ENCODE measurements at places on chromosomes 2 and 18.

- no peak for DNase-seq
Measured at GRCh38 chr2:143819190-143819735, 690.0 kb downstream of the ARHGAP15 start.

DNA sequence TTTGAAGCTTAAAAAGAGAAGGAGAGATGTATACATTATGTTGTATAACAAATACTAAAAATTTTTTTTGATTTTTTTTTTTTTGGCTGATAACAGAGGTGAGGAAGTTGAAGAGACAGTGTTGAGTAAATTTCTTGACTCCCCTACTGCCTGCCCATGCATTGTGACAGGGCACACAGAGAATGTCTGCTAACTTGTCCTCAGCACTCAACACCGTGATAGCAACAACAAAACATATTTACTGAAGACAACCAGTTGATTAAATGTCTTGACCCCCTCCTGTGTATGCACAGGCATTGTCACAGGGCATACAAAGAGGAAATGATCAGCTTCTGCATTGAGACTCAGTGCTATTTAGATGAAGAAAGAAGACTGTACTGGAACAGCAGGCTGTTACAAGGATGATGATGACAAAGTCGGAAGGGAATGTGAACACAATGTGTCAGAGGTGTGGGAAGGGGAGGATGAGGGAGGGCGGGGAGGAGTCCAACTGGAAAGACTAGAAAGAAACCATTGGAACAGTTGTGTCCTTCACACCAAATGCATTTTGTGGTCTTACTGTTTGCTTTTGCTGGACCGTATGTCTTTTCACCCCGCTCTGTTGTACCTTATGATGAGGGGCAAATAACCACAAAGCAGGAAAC is 89.5 kb downstream of the CERS6 start:
- no peak for DNase-seq

GRCh38 chr2:121489284-121489683 is 41.4 kb upstream of the RNU4ATAC start:
- DNase-seq = no peak

DNA sequence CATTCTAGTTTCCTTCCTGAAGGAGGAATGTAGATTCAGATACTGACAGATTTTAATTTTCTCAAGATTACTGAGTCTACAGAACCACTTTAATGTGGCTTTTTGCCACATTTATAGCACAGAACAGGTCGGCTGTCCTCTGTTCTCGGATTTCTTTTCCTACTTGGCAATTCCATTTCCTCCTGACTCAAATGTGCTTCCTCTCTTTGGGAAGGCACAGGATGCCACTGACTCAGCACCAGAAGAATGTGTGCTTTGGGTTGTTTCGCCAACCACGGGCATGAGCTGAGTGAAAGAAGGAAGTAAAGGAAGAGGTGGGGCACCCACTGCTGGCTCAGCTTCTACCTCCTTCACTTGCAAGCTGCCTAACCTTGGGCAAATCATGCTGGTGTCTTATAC is 970.6 kb upstream of the ACVR2A start:
- no peak for DNase-seq

GRCh38 chr18:8813611-8814010 is 108.3 kb downstream of the MTCL1 start:
- DNase-seq = no peak

GRCh38 chr2:189013031-189013430 is 38.9 kb downstream of the COL3A1 start:
- no peak for DNase-seq

- DNase-seq = no peak
Measured at GRCh38 chr2:240373289-240373885, 62.1 kb upstream of the GPC1 start.

DNA sequence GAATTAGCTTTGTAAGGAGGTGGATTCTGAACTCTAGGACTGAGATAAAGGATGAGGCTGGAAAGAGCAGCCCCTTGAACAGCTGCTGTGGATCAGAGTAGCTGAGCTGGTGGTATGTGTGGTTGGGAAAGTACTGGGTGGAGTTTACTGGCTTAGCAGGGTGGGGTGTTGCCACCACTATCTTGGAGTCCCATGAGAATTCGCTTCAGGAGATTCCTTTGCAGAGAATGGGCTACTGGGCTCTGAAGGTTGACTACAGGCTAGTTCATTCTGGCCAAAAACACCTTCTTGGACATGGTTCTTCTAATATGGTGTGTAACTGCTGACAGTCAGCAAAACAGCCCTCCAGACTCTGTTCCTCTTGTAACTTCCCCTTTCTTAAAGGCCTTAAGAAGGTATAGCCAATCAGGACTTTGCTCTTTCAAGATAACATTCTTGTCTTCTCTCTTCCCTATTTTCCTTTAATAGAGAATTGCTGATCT is 52.7 kb downstream of the TET3 start:
- no peak for DNase-seq

DNA sequence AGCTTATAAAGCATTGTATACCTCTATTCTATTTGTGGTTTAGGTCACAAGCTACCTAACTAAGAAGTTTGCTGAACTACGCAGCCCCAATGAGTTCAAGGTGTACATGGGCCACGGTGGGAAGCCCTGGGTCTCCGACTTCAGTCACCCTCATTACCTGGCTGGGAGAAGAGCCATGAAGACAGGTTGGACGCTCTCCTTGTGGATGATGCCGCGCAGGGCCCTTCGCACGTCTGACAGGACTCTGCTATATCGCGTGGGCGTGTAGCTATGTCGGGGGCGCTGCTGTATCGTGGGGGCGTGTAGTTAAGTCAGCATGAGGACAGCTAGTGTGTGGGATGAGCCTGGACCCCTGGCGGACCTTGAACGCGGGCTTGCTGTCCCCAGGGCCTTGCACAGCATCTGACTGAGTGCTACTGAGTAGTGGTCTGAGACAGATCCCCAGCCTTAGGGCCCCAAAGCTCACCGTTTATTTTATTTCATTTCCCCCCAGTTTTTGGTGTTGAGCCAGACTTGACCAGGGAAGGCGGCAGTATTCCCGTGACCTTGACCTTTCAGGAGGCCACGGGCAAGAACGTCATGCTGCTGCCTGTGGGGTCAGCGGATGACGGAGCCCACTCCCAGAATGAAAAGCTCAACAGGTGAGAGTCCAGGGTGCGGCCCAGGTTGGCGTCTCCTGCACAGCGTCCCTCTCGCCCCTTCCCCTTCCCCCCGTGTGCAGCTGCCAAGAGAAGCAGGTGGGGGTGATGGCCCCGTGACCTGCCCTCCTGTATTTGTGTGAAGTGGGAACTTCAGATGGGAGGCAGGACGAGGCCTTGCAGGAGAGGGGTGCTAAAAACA is 15.6 kb upstream of the CNDP1 start:
- DNase-seq = no peak

DNA sequence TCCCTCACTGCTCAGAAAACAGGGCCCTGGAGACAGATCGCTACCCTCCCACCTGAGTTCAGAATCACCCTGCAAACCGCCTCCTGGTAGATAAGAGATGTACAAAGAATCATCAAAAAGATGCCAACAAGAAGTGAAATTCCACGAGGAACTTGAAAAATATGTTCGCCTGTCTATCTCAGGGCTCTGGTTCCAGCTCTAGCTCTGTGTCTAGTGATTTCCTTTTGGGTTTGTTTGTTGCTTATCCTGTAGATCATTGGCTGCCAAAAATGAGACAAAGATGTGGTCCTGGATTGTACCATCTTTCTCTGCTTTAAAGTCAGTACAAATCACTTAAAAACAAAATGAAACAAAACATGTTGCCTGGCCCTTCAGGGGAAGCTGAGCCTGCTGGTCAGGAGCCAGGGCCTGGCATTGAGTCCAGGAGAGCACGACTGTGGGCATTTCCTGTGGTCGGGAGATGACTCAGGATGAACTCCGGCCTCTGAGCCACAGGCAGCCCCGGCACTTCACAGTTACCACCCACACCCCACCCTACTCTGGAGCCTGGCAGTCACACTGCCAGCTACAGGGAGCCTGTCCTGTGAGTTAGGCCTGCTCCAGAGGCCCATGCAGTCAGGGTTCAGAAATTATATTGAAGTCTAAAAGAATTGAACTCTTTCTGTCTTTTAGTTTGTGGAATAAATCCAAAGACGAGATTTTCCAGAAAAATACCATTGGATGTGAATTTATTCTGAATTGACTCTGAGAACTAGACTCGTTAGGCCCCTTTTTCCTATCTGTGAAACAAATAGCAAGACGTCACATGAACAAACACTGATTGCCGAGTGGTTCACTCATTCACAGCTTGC is 8.0 kb upstream of the ITGB6 start:
- DNase-seq = no peak

DNA sequence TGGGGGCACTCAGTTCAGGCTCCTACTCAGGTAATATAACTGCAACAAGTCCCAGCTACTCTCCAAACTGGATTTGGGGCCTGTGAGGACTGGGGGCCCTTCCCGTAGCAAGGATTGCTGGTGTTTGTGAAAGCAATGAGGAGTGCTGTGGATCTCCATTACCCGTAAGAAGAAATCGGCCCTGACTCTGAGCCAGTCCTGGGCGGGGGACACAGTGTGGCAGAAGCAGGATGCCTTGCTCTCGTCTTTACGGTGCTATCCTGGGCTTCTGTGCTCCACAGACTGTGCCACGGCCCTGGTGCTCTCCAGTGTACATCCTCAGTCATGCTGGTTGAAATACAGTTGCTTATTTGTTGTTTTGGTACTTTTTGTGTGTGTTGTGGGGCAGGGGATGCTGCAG is 172.9 kb downstream of the NDUFA10 start:
- DNase-seq = no peak

GRCh38 chr18:12005538-12006487 is 24.5 kb downstream of the IMPA2 start:
- no peak for DNase-seq

DNA sequence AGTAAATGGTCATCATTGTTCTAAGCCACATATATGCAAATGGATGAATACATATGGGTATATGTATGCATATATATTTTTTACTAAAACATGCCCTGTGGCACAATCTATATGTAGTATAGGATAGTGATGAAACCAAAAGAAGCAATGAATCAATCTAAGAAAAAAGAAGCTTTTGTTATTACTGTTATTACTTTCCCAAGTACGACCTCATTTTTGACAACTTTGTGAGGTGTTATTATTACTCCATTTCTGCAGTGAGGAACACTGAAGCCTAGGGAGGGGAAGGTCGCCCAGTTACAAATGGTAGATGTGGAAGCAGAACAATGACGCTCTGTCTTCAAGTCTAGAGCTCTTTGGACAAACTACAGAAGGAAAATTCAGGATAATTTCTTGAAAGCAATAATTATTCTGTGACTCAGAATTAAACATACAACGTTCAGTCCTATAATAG is 38.3 kb downstream of the STAT4 start:
- DNase-seq = no peak

DNA sequence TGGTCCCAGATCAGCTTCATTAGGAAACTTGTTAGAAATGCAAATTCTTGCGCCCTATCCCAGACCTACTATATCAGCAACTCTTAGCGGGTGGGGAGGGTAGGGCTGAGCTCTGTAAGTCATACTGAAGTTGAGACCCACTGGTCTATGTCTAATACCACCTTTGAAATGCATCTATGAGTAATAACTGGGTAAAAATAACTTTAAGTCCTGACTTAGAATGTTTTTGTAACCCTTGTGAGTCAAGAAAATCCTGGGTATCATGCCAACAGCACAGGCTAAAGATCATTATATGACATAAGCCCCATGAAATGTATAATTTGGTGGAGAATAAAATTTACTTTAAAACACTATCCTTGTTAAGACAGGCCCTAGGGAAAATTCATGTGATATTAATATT is 41.4 kb downstream of the PRKD3 start:
- no peak for DNase-seq

- DNase-seq = no peak
Measured at GRCh38 chr2:138640921-138641676, 139.1 kb downstream of the NXPH2 start.

GRCh38 chr2:136334967-136335366 is 217.0 kb upstream of the CXCR4 start:
- no peak for DNase-seq

All from activated CD4-positive, alpha-beta T cell treated with anti-CD3 and anti-CD28 coated beads, Interleukin-2, amount 50 U/mL, for 24 hours (primary cell).